ENCODE measurements at places on chromosomes 1 and 21. TPM values are rescaled to one million over a fixed set of nuclear protein-coding genes. Genes with fewer than 3 reads are reported as not detected.

Gene HLX
- total RNA-seq: 19.4 TPM

Gene AMY2A
- 6.9 TPM for total RNA-seq

Gene NUP210L
- not detected for total RNA-seq

Gene ELF3
- 2.0 TPM for total RNA-seq

Gene FCRL5
- 73.4 TPM for total RNA-seq

Gene CFHR1
- 8.8 TPM for total RNA-seq

GRCh38 chr1:23836037-23836436 lies 10.8 kb upstream of the HMGCL start:
- DNase-seq: no peak

DNA sequence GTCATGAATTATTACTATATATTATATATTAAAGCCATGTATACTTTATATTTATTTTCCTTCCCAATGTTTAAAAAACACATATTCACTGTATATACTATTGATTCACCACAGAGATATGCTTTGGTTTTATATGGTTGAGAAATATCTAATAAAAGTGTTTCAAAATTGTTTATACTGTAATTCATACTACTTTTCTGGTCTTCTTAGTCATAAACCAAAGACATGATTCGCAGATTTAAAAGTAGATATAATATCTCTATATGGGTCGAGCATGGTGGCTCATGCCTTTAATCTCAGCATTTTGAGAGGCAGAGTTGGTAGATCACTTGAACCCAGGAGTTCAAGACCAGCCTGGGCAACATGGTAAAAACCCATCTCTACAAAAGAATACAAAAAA lies 738.4 kb downstream of the USP25 start:
- DNase-seq: no peak

- DNase-seq: no peak
These were observed 30.2 kb downstream of the LDLRAP1 start for GRCh38 chr1:25573591-25573930.

- no peak for DNase-seq
These were observed 208.1 kb downstream of the PRDM2 start for GRCh38 chr1:13908128-13908527.

- no peak for DNase-seq
These were observed 317.2 kb upstream of the NFIA start for GRCh38 chr1:60765204-60765603.

DNA sequence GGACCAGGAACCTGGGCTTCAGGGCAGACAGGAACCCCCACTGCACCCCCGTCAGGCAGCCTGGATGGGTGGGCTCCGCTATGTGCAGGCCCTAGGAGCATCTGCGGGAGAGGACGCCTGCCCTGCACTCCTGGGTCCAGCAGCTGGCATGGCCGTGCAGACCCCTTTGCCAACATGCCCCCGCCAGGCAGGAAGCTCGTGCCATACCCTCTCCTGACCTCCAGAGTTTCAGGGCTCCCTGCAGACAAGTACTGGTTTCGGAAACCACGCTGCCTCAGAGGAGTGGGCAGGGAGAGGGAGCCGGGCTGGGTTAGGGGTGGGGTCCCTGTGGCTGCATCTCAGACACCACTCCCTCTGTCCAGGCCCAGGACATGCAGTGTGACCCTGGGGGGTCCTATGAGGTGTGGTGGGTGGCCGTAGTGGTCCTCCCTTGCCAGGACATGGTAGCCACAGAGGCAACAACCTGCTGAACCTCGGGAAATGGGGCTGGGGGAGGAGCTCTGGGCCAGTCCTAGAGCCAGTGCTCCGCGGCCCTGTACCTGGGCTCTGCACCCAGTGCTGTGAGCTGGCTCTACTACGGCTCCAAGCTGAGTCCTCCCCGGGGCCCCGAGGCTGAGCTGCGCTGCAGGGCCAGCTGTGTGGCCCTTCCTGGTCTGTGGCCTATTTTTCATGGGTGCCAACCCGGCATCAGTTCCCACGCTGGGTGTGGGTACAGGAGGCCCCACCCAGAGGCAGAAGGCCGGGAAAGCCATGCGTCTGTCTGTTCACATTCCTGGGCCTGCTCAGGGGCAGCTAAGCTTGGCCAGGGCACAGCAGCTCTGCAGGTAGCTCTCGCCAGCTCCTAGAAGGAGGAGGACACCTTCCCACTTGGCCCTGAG lies 1.4 kb downstream of the PLEKHN1 start:
- no peak for DNase-seq

DNA sequence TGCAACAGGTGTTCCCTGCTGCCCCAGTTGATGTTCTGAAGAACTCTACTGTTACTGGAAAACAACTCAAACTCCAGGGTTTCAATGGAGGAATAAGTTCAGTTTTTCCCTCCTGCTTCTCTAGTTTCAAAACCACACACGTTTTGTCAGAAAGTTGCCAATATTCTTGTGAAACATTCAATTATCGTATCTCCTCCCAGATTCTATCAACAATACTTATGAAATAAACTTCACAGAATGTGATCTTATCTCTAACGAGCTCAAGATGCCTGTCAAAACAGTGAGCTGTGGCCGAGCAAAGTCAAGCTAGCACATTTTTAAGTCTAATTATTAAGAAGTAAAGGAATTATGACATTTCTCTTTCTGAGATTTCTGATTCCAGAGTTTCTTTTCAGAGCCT lies 4.7 kb downstream of the OR2B11 start:
- DNase-seq: no peak

DNA sequence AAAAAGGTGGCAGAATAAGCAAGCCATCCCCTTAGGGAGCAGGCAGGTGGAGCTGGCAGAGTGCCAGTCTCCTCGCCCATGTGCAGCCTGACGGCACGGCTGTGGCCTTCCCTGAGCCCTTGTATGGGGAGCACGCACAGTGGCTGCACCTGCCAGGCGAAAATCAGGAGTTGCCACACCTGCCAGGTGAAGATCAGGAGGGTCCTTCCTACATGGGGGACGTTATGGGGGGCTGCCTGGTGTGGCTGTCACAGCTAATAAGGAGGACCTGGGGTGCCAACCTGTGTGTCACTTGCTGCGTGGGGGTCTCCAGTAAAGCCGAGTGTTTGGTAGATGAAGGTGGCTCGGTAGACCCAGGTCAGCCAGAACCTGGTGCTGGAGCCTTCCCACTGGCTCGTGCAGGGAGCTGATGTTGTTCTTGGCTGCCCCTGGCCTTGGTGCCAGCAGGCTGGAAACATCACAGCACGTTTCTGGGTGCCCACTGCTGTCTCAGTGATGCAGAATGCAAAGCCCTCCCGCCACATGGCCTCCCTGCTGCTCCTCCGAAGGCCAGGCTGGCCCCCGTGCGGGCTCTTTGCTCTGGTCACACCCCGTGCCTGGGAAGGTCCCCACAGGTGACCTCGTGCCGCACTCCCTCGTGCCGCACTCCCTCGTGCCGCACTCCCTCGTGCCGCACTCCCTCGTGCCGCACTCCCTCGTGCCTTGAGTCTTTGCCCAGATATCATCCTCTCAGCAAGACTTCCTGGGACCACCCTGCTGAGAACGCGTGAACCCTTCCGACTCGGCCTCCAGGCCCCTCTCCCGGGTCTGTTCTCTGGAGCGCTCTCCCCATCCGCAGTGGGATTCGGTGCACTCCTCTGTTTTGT lies 55.4 kb downstream of the SLC37A1 start:
- DNase-seq: peak; percentile 59

DNA sequence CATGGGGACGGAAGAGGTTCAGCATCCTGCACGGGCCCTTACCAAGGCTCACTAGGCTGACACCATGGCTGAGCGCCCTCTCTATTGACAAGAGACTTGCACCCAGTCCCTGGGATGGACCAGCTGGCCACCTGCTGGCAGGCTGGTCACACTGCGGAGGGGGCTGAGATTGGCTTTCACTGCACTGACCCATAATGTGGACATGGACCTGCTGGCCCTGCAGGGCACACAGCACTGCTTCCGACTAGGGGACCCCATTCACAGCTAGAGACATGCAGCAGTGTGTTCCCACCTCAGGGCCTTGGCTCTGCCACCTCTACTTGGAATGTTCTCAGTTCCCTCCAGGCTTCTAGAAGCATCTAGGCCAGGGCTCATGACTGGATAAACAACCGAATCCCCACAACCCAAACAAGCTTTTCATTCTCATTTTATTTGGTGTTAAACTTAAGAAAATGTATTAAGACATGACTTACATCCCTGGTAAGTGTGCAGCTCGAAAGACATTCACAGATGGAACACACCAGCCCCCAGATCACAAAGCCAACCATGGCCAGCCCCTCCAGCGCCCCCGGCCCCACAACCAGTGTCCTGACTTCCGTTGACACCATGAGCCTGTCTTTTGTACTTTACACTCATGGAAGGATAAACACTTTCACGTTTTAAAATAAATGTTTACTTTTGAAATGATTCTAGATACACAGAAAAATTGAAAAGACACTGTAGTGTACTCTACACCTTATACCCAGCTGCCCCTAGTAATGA lies 9.3 kb upstream of the SRARP start:
- peak; percentile 86 for DNase-seq

GRCh38 chr21:33856893-33857527 lies 58.6 kb downstream of the ATP5PO start:
- DNase-seq: no peak

- DNase-seq: no peak
These were observed 41.3 kb upstream of the C1orf87 start for GRCh38 chr1:60114745-60115318.

- DNase-seq: no peak
These were observed 117.1 kb upstream of the IPO9 start for GRCh38 chr1:201711811-201712210.

DNA sequence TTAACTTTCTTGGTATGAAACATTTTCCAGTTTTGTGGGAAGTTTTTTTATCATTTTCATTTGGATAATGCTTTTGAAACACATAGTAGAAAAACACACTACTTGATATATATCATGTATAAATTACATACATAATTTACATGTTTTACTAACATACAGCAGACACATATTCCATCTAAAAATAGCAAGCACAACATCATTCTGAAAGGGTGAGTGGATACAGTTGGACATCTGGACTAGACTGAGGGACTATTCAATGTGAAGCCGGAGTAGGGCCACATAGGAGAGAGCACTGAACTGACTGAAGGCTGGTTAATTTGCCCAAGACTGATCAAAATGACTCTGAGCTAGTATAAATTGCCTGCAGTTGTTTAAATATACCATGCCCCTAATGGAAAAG lies 11.7 kb downstream of the CDKN2C start:
- no peak for DNase-seq

GRCh38 chr1:86487131-86487810 lies 18.5 kb downstream of the CLCA1 start:
- DNase-seq: no peak

GRCh38 chr1:111656086-111657017 lies 36.8 kb downstream of the RAP1A start:
- DNase-seq: no peak

- DNase-seq: no peak
These were observed 120.8 kb upstream of the DSCAM start for GRCh38 chr21:40967771-40968170.

- no peak for DNase-seq
These were observed 355.0 kb upstream of the ESRRG start for GRCh38 chr1:217078078-217078690.

DNA sequence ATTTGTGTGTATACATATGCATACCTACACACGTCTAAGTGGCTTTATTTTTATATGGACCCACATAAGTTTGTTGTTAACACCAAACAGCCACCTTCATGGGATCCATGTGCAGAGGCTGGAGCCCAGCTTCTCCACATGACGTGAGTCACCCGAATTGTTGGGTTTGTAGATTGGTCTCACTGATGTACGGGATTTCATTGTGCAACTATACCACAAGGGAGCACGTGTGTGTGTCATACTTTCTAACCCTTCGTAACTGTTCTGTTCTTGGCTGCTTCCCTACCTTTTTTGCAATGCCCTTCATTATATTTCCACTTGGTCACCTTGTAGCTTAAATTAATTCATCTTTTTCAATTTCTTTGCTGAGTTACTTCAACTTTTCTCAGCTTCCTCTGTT lies 21.0 kb downstream of the SPRTN start:
- DNase-seq: no peak
